Activated CD4-positive, alpha-beta T cell treated with anti-CD3 and anti-CD28 coated beads for 24 hours (primary cell): ENCODE measurements at places on chromosomes 2 and 18.

DNA sequence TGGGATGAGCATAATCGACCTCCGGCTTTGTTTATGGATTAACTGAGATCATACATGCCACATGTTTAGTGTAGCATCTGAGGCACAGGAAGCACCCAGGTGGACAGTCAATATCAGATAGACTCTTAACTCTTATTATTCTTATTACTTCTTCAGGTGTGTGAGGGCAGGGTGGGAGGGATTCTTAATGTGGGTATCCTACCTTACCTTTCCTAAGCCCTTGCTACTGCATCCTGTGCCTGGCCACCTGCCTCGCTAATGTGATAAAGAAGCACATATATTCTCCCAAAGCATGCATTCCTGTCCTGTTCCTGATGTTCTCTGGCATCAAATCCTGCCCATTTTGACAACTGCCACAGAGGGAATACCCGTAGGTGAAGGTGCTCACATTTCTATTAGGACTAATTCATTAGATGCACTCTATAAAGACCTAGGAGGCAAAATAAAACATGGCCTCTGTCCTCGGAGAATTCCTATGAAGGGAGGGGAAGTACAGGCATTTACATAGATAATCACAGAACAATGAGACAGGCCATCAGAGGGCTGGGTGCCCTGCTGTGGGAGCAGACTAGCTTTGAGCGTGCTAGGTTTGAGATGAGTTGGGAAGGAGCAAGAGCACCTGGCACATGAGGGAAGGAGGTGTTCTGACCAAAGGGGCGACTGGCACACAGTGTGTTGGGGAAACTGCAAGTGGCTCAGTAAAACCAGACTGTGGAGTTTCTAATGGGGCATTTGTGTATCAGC, 19.5 kb upstream of the CELF4 start:
- no peak for DNase-seq

DNA sequence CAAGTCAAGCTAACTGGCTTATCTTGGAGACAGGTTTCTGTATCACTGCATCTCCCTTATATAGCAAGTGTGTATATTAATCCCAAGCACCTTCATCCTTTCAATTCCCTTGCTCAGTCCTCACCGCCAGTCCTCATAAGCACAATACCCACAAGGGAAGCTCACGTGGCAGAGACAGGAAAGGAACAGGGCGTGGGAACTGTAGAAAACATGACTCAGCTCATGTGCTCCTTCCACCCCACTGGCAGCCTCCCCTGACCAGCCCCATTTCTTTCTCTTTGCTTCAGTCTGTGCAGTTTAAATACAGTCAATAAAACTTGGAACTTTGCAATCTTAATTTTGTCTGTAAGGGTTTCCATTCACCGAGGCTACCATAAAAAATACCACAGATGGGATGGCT, 36.5 kb upstream of the CDH19 start:
- no peak for DNase-seq

DNA sequence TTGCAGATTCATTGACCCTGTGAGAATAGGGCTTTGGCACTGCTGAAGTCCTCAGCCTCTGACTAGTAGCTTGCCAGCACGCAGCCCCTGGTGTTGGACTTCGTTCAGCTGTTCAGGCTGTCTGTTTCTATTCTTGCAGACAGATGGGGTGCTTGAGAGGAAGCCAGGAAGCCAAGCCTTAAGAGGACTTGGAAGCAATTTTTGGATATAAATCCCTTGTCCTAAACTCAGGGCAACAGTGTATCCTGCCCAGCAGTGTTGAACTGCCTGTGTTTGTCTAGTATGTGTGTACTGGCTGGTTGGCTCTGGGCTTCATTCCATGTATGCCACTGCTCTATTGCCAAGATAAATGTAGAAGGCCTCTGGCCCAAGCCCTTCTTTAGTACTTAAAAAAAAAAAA, 108.6 kb downstream of the COMMD1 start:
- no peak for DNase-seq

DNA sequence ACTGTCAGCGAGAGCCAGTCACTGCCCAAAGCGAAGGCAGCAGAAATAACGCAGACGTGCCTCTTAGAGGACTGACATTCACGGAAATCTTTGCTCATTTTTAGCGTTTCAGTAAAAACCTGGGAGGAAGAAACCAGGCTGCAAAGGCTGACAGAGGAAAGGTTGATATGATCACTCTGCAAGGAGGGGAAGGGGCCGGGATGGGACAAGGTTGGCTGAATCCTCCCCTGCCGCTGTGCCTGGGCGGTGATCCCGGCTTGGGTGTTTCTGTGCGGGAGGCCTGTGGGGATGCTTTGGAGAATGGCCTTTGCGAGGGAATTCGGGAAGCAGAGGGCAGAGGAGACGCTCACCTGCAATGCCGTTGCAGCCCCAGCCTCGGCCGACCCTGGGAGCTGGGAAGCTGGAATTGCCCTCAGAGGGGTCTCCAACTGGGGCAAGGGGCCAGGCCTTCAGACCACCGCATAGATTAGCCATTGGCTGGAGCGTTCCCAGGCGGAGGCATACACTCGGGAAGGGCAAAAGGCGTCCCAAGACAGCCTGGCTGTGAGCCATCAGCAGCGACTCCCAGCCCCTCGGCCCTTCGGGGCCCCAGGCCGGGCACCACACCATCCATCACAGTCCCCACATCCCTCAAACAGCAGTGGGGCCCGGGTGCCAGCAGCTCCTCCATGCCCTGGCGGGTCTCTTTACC, 111.7 kb upstream of the GPC1 start:
- no peak for DNase-seq

DNA sequence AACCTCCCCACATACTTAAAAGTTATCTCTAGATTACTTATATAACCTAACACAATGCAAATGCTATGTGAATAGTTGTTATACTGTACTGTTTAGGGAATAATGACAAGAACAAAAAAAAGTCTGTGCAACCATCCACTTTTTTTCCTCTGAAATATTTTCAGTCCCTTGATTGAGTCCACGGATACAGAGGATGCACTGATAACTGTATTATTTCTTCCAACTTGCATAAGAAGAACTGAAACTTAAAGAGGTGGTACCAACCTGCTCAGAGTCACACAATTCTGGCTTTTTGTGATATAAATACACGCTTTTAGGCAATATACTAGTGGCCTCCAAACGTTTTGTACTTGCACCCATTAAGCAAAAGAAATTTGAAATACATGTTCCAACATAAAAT, 1.4 kb downstream of the SMC6 start:
- DNase-seq = no peak

GRCh38 chr2:217231212-217231611, 371.3 kb upstream of the TNP1 start:
- DNase-seq = no peak

DNA sequence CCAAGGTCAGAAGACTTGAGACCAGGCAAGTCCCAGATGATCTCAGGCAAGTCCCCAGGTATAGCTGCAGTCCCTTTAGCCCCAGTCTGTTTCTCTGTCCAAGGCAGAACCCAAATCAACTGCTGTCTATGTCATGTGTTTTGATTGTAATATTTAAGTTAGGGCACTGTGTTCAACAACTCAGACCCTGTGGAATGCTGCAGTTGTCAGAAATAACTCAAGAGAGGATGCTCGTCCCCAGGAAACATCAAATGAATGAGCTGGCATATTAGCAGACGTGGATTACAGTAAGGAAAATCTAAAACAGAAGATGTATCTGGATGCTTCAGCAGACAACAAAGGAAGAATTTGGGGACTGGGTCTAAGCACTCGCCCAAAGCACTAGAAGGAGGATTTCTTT, 70.1 kb downstream of the BCL11A start:
- DNase-seq = no peak

DNA sequence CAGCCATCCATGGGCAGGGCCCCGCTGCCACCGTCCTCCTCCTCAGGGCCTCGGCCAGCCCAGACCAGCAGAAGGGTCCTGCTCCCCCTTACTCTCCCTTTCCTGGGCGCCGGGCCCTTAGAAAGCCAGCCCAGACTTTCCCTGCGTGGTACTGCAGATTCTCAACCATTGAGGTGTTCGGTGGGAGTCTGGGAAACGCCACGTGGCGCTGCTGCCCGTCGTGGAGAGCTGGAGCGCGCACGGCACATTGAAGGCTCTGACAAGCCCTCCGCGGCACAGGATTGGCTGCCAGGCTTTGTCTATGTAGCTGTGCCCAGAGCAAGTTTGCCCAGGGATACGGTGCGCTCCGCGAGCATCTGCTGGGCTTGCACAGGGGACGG, 10.4 kb upstream of the KLHL30 start:
- DNase-seq = no peak

- DNase-seq = no peak
Measured at GRCh38 chr18:14922965-14923565, 175.1 kb downstream of the ANKRD30B start.

- DNase-seq = no peak
Measured at GRCh38 chr2:109046925-109047508, 58.0 kb upstream of the EDAR start.

DNA sequence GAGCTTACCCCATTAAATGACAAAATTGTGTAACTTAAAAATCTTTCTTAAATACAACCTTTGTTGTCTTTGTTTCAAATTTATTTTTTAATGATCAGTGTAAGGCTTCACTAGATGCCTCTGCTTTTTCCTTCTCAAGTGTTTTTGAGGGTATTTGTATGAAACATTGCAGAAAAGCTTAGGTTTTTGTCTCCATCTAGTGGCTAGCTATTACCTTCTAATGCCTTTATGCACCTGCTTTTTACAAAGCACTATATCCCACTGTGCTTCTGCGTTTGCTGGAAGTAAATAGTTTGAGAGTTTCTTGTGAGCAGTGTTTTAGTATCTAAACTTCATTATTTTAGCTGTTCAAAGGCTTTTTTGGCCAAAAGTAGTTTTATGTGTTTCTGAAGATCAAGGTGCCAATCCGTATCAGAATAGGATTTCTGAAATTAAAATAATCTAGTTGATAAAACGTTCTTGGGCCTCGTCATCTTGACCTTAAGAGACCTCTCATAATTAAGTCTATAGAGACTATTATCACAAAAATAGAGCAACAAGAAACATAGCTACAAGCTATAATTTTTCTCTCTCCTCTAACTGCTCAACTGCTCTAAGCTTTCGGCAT, 47.0 kb downstream of the IWS1 start:
- DNase-seq = no peak

GRCh38 chr2:172215172-172215935, 112.7 kb upstream of the DLX2 start:
- DNase-seq = no peak

- no peak for DNase-seq
Measured at GRCh38 chr2:226608451-226608850, 191.2 kb downstream of the IRS1 start.

DNA sequence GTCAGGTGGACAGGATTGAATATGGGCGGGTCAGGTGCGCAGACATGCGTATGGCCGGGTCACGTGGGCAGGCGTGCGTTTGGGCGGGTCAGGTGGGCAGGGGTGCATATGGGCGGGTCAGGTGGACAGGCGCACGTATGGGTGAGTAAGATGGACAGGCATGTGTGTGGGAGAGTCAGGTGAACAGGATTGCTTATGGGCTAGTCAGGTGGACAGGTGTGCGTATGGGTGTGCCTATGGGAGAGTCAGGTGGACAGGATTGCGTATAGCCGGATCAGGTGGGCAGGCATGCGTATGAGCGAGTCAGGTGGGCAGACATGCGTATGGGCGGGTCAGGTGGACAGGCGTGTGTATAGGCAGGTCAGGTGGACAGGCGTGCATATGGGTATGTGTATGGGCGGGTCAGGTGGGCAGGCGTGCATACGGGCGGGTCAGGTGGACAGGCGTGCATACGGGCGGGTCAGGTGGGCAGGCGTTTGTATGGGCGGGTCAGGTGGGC, 30.3 kb upstream of the KLF11 start:
- no peak for DNase-seq

DNA sequence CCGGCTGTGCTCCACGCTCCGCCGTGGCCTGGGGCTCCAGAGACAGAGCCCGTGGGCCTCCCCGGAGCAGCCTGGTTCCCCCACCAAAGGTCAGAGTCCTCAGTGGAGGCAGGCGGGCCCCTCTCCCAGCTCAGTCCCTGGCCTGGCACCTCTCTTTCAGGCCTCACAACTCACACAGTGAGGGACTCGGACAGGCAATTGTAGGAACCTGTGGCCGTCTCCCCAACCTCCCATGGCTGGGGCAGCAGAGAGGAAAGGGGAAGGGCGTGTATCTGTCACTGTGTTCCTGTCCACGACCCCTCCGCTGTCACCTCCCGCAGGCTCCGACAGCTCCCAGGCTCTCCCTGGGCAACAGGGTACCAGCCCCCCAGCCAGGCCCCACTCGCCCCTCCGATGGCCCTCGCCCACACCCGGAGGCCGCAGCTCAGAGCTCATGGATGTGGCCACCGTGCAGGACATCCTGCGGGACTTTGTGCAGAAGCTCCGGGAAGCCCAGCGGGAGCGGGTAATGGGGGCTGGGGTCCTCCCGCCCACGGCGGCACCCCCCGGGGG, 32.4 kb upstream of the SNED1 start:
- no peak for DNase-seq

DNA sequence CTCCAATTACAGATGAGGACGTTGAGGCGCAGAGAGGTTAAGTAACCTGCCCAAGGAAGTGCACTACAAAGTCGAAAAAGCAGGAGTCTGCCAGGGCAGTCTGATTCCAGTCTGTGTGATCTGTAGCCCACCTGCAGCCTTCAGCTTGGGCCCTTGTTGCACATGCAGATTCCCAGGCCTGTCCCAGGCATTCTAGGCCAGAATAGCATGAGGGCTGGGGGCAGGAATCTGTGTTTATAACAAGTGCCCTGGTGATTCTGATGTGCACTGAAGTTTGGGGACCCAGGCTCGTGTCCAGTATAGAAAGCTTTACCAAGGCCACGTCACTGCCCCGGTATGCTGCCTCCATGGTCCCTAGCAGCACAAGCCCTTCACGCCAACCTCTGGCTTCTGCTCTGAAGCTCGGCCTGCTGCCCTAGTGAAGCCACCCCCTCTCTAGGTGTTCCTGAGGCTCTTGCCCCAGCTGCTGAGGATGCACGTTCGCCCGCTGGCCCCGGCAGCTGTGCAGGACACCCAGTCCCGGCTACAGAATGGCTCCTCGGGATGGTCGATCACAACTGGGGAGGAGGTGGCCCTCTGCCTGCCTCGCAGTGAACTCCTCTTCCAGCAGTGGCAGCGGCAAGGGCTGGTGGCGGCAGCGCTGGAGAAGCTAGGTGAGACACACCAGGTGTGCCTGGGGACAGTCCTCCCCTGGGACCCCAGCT, 4.6 kb downstream of the CHRNG start:
- no peak for DNase-seq

GRCh38 chr2:216694082-216694825, 1.1 kb downstream of the IGFBP5 start:
- DNase-seq = no peak

DNA sequence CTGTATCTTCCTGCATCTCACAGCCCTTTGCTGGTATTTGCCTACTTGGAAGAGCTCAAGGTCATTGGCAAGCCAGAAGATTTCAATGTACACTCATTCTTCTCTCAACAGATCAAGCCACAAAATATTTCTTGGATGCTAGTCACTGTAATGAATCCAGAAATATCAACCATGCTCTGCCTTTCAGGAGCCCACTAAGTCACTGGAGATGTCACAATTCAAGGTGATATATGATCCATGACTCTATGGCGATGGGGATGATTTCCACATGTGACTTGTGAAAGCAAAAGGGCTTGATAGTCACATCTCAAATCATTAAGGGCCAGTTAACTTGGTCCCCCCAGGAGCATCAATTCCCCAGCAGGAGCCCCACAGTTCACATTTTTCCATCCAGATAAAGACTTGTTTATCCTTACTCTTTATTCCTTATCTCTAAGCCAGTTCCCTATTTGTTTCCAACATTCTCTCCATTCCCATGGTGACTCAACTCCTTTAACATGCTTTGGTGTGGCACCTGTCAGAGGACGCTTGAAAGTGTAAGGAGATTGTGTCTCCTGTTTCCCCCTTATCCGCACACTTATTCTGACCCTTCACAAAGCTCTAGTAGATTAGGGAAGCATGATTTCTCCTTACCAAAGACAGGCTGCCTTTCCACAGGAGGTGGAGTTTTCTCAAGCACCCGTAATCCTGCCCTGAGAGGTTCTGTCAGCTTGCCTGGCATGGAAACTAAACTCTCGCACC, 15.8 kb downstream of the PKDCC start:
- no peak for DNase-seq
